ENCODE measurements at places on chromosomes 12 and 14.
A peak's percentile ranks its signal among the peaks of the same experiment; 100 is the strongest.

GRCh38 chr12:98253207-98254037 lies 262.0 kb upstream of the TMPO start:
- no peak for DNase-seq

DNA sequence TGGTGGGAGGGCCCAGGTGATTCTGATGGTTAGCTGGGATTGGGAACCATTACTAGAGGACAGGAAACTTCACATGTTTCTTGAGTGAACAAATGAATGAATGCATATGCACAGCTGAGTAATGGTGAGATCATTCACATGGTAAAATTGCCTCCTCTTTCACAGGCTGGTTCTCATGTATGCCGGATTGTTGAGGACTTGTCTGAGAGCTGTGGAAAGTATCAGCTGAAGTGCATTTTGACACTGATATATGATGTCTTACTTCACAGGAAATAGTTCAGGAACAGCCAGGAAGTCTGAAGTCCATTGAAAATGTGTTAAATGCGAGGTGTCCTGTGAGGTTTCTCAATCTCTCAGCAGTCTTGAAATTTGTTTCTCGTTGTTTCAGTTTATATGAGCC lies 77.6 kb upstream of the DACT1 start:
- no peak for DNase-seq

DNA sequence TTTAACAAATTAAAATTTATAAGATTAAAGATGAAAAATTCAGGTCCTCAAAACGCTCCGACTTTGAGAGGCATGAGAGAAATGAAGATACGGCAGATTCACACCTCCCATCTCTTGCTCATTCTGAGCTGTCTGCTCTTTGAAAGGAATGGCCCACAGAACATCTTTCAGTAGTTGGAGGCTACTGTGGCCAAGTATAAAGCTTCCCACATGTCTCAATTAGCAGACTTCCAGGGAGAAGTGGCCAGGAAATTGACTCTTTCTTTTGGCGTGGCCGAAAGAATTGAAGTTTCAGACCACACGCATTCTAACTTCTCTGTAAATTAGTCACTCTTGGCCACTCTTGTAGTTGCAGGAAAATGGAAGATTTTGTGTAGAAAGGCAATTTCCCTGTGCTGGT lies 129.2 kb downstream of the DIP2B start:
- DNase-seq, result no peak

GRCh38 chr12:24730489-24730896 lies 218.4 kb downstream of the BCAT1 start:
- DNase-seq, result no peak

- DNase-seq, result no peak
These were observed 26.7 kb downstream of the NTN4 start for GRCh38 chr12:95763809-95764253.

DNA sequence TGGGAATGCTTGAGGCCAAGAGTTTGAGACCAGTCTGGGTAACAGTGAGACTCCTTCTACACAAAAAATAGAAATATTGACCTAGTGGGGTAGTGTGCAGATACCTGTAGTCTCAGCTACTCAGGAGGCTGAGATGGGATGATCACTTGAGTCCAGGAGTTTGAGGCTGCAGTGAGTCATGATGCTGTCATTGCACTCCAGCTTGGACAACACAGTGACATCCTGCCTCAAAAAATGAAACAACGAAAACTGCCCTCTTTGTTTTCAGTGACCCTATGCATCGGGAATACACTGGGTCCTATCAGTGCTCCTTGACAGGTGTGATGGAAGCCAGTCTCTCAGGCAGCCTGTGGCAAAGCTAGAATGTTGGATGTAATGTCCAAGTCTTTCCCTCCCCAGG lies 311.5 kb upstream of the OR4E1 start:
- no peak for DNase-seq

- no peak for DNase-seq
These were observed 450.0 kb downstream of the FOXG1 start for GRCh38 chr14:29216268-29217232.

GRCh38 chr14:75310295-75311111 lies 31.9 kb downstream of the FOS start:
- DNase-seq, result no peak

- DNase-seq, result no peak
These were observed 90.7 kb upstream of the KRR1 start for GRCh38 chr12:75602106-75602505.

DNA sequence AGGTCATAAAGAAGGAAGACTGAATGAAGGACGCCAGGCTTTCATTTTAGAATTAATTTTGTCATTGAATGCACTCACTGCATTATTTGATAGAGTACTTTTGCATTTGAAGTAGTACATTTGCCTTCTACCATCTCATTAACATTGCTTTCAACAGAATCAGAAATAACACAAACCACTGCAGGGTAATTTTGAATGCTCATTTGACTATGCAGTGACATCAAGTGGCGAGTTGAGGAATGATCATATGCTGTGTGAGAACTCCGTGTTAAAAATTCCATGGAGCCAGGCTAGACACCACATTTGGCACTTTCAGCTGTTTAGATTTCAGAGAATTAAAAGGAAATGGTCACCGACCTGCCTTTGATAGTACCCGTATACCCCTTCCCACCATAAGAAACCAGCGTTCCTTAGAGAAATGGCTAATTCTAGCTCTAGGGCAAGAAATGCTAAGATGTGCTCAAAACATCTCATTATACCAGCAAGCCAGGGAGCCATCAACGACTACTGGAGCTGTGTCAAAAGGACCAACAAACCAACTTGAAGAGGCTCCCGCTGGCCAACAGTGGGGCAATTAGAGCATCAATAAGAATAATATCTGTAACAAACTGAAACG lies 16.5 kb downstream of the HEBP1 start:
- no peak for DNase-seq

GRCh38 chr14:90058876-90059458 lies 2.8 kb upstream of the KCNK13 start:
- DNase-seq, result no peak

DNA sequence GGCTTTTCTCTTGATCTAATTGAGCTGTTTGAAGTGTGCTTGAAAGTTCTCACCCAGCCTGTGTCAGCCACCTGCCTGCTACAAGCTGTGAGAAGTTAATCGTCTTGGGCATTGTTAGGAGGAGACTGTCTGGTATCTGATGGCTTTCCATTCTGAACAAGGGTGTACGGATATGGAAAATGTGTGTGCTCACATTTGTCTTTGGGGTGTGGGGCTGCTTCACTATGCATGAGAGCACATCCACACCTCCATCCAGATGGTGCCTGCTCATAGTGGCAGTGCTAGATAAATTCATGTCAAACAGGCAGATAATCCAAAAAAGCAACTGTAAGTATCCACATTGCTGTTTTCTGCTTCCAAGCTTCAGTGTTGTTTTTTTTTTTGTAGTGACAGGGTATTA lies 462.2 kb downstream of the DIO2 start:
- no peak for DNase-seq

DNA sequence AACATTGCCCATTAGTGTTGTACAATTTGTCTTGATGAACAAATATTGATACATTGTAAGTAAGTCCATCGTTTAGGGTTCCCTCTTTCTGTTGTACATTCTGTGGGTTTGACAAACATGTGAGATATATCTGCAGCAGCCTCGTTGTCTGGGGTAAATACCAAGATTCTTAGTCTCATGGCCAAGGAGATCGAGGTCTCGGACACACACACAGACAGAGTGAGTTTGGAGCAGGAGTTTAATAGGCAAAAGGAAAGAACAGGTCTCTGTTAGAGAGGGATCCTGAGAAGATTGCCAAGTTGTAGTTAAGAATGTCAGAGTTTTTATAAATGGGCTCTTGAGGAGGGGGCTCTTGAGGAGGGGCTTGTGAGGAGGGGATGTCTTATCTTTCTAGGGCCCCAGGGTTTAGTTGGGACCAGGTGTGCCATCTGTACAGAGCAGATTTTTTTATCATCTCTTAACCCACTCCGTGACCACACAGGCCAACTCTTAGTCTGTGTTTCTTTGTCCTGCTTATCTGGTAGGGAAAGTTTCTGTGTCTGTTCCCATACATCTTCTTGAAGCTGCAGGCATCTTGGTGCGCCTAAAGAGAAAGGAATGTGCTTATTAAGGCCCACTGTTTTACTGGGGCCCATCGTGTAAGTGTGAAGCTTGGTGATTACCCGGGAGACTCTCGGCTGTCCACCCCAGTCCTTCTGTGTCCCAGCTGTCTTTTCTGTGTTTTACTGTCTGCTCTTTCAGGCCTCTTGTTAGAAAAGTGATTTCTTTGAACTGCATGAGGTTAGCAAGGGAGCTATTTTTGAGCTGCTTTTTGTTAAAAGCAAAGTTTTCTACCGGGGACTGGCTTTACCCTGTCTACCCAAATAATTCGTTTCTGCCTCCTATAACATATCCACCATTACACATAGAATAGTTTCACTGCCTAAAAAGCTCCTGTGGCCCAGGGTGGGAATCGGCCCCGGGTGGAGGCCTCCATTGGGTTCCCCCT lies 22.4 kb upstream of the CLEC2D start:
- DNase-seq, result peak; percentile 24

- DNase-seq, result no peak
These were observed 20.0 kb upstream of the RNF34 start for GRCh38 chr12:121379945-121380344.

- no peak for DNase-seq
These were observed 14.1 kb upstream of the AMN1 start for GRCh38 chr12:31742891-31743290.

DNA sequence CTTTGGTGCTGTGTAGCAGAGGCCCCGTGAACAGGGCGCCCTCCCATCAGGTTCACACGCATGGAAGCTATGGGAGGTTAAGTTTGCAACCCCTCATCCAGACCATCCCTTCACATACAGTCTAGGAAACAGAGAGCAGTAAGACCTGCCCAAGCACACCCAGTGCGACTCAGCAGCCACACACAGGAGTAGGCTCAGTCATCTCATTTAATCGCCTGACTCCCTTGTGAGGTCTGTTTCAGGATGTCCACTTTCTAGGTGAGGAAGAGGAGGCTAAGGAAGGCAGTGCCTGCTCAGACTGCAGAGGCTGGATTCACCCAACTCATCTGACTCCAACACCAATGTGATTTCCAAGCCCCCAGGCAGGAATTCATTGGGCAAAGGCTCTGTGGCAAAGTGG lies 11.9 kb downstream of the BDKRB1 start:
- no peak for DNase-seq

DNA sequence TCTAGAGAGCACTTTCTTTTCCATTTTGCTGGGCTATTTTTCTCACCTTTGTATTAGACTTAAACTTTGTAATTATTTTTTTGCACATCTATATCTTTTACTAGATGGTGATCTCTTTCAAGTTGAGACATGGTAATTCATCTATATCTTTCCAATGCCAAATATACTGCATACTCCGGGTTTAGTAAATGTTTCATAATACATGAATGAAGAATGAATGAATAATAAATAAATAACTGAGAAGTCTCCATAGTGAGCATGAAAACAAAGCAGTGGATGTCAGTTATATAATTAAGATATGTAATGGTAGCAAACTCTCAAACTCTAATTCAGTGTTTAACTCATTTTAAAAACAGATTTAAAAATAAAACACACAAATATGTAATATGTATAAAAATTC lies 342.5 kb upstream of the KITLG start:
- DNase-seq, result no peak

DNA sequence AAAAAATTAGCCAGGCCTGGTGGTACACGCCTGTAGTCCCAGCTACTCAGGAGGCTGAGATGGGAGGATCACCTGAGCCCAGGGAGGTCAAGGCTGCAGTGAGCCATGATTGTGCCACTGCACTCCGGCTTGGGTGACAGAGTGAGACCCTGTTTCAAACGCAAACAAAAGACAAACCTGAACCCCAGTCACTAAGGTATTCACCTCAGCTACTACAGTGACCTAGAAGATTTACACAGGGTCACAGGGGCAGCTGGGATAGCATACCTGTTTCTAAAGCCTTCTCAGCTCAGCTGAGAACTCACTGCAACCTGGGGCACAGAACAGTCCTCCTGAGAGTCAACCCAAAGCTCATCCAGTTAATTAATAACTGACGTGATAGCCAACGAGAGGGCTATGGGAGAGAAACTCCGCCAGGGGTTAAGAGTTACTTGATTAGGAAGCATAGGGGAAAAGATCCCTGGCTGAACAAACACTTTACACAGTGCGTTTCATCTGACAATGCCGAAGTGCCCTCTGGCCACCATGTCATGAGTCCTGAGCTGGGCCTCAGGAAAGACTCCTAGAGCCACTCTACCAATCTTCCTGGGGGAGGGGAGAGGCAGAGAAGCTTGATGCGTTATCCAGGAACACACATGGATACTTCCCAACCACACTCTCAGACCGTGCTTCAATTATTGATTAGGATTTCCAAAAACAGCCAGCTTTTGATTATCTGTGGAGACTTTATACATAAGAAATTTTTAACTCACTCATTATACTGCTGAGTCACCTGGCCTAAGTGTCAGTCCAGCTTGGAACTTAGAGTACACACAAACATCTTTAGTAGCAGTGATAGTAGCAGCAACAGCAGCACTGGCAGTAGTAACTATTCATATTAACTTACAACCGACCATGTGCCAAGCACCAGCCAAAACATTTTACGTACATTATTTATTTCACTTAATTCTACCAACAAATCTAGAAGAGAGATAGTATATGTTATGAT lies 48.2 kb downstream of the FOXN3 start:
- DNase-seq, result no peak

DNA sequence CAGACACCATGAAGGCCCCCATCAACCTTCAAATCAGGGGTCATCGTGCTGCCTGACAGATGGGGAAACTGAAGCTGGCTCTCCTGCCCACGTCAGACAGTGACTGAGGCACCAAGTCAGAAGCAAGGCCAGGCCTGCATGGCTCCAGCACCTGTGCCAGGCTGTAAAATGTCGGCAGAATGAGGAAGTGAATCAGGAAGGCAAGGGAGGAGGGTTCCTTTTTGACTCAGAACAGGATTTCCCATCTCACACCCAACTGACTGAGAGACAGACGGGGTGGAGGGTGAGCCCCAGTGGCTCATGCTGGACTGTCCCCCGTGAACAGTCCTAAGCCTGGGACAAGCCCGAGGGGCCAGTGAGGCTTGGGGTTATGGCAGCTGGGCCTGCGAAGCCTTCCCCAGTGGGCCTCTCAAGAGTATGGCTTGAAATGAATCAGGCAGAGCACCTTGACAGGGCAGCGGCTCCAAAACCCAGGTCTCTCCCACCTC lies 20.9 kb downstream of the SYNE3 start:
- no peak for DNase-seq

GRCh38 chr14:77342726-77343397 lies 22.0 kb downstream of the GSTZ1 start:
- DNase-seq, result no peak

GRCh38 chr12:13114251-13115052 lies 11.0 kb upstream of the GSG1 start:
- DNase-seq, result no peak

DNA sequence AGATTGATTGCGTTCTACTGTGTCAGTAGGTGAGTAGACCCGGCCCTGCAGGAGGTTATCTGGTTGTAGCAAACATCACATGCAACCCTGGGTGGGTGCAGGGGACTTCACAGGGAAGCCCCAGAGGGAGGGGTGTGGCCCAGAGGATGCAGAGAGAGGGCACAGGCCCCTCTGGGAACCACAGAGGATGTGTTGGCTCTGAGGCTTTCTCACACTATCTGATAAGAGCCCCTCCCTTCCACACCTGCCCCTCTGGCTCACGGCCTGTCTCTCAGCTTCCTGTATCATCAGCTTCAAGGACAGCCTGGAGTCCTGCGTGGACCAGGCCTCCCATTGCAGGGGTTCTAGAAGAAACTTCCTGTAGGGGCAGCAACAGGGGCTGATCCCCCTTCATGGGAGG lies 101.9 kb downstream of the RIN3 start:
- DNase-seq, result peak; percentile 65
